Muscle of leg (tissue), 16 donors: ENCODE measurements at places on chromosomes 5 and 9. TPM values are rescaled to one million over a fixed set of nuclear protein-coding genes. Genes with fewer than 3 reads are reported as not detected.

GRCh38 chr5:136166909-136167308, 26.1 kb downstream of the SMIM32 start:
- DNase-seq, result no peak

DNA sequence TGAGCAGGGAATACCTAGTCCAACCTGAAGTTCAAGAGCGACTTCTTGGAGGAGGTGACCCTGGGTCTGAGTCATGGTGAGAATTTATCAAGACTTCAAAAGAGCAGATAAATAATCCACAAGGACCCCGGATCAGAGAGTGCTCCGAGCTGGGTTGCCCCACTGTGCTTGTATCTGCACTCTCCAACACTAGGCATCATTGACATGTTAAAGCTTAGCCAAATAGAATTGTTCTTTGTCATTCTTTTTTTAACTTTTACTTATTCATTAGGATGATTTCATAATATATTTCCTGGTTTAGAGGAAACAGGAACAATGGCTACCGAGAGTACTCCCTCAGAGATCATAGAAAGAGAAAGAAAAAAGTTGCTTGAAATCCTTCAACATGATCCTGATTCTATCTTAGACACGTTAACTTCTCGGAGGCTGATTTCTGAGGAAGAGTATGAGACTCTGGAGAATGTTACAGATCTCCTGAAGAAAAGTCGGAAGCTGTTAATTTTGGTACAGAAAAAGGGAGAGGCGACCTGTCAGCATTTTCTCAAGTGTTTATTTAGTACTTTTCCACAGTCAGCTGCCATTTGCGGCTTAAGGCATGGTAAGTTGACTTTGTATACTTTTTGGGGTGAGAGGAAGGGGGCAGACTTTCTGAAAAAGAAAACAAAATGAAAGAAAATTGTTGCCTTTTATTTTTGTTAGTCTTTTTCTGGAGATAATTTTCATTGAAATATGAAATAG, at the start of gene CARD6:
Gene CARD6 (plus strand): TSS at position 300 of the 738 bp plus-strand sequence. CDS start 16 bp downstream, at position 316.
- peak; percentile 42 for DNase-seq

DNA sequence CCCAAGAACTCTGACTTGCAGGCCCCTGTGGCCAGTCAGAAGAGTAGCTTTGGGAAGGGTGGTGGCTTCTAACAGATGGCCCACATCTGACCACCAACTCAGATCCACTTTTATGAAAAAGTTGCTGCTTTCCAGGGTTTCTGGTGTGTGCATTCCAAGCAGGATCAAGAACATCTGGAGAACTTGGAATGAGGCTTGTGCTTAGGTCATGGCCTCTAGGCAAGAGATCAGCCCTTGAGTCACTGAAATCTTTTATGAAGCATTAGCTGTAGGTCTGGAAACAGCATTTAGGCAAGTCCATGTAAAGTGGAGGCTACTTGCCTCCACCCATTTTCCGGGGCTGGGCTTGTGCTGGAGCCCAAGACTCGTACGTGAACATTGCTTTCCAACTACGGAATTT, 433.3 kb downstream of the SH3GL2 start:
- DNase-seq, result no peak

GRCh38 chr5:43592363-43592762, 10.6 kb upstream of the NNT start:
- DNase-seq, result no peak

GRCh38 chr5:140182803-140183367, 7.9 kb downstream of the CYSTM1 start:
- DNase-seq, result peak; percentile 38

The CARTPT gene
- total RNA-seq, result not detected

The LCN15 gene
- not detected for total RNA-seq

DNA sequence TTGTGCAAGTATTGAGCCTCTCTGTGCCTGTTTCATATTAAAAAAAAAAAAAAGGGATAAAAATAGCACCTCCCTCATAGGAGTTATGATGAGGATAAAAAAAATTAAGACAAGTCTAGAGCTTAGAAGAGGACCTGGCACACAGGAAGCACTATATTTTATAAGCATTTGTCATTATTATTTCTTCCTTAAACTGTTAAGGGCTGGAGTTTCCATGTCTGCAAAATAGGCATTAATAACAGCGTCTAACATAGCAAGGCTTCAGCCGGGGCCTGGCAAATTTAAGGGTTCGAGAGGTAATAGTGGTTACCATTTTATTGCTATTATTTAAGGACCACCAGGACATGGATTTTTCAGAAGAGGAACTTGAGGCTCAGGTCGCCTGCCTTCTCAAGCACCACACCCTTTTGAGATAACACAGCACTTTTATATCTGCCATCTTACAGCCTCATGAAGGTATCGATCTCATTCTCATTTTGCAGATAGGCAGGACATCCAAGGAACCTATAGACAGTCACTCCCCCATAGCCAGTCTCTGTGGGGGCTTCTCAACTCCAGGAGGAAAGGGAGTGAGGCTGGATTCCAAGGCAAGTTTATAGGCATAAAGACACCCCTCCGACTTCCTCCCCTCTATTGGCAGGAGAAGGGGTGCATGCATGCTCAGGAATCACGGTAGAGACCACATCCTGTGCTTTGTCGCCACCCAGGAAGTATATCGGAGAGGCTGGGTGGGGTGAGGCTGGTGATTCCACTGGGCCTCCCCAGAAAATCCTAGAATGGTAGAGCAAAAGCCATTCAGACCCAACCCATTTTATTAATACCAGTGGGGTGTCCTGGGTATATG, 2.4 kb downstream of the ANXA6 start:
- DNase-seq, result peak; percentile 16

GRCh38 chr5:109788596-109788995, 98.9 kb downstream of the MAN2A1 start:
- no peak for DNase-seq

DNA sequence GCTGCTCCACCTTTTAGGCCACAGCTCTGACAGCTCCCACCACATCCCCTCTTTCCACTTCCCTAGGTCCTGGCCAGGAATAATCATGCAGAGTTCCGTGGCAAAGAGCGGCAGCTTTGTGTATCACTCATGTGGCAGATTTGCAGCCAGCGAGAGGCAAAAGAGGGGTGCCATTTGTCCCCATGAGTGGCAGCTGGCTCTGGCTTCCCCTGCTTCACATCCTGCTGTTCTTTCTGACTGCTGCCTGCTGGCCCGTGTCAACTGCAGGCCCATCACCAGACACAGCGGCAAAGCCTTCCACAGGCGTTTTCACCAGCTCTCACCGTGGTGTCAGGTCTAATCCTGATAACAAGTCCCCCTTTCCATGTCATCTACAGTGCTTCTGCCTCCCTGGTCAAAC, 430.6 kb upstream of the DAP start:
- DNase-seq, result no peak

DNA sequence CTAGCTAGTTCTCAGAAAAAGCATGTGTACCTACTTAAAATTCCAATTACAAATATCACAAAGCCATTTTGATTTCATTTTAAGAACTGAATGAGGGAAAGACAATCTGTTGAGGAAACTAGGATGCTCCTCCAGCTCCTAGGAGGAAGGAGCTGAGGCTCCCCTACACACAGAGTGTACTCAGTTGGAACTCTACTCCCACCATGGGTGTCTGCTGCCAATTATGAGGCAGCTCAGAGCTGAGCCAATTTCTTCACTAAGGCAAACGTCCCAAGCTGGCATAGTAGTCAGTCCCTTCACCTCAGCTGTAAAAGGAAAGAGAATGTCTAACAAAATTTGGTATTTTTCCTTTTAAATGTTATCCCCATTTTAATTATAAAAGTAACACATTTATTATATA, 300.0 kb upstream of the TRPC7 start:
- DNase-seq, result no peak

DNA sequence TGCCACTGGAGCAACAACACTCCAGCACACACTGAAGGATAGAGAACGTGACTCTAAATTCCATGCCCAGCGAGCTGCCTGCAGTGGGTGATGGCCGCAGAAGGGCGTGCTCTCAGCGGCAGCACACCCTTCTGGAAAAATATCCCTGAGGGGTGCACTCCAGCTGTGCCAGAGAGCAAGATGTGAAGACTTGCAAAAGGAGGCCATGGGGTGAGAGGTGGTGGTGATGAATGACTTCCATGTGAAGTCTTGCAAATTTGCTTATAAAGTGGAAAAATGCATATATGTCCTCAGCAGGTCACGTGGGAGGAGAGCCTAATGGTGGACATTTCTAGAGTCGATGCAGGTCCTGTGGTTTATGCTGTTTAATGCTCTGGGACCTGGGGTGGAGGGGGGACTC, 39.8 kb upstream of the COL5A1 start:
- DNase-seq, result peak; percentile 12

GRCh38 chr9:99419070-99419469, 197.0 kb downstream of the SEC61B start:
- DNase-seq, result peak; percentile 22

The CCDC112 gene
- 8.0 TPM for total RNA-seq

- no peak for DNase-seq
Observed at GRCh38 chr5:178490935-178491652, 99.1 kb downstream of the COL23A1 start.

The PCDHB7 gene
- 2.1 TPM for total RNA-seq

The HEXB gene
- total RNA-seq, result 54.4 TPM

GRCh38 chr5:67806654-67807438, 408.7 kb upstream of the PIK3R1 start:
- no peak for DNase-seq

DNA sequence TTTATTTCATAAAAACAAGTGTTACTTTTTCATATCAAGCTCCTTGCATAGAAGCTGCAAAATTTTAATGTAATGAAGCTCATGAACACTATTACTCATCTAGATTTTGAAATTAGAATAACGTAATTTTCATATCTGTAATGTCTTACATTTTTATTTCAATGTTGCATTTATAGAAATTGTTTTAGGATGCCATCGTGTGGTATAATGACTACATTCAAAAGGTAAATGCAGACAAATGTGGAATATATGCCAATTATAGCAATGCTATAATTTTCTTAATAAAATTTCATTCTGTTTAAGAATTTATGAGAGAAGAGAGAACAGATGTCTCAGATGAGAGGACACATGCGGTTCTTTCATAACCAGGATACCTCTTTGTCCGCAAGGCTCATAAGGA, 230.2 kb downstream of the TMEM232 start:
- DNase-seq, result no peak

GRCh38 chr9:107534510-107535078, 45.0 kb upstream of the KLF4 start:
- no peak for DNase-seq

GRCh38 chr5:90071066-90071465, 338.5 kb downstream of the CETN3 start:
- DNase-seq, result no peak

The PCDHA12 gene
- 0.09 TPM for total RNA-seq

The INSL4 gene
- total RNA-seq, result not detected

DNA sequence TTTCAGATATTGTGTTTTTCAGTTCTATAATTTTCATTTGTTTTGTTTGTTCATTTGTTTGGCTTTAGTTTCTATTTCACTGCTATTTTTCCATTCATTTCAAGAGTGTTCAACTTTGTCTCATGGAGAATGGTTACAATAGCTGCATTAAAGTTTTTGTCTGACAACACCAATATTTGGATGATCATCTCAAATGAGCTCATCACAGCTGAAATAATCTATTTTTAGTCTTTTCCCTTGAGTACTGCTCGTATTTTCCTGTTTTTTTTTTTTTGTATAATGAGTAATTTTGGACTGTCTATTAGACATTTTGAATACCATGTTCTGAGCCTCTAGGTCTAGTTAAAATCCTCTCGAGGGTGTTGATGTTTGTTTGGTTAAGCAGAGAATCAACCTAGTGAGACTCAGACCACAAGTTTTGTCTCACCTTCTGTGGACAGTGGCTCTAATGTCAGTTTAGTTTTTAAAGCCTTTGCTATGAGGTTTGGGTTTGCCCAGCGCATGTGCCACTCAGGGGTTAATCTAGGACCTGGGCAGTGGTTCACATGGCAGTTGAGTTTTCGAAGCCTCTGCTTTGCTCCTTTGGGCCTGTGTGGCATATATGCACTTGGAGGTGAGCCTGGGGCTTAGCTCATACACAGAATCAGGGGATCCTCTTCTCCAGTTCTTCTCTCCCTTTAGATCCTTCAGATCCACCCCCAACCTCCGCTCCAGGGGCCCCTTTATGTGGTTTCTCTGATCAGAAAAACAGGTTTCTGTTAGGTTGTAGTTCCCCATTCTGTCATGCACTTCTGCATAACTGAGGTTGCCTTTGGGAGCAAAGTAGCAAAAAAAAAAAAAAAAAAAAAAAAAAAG, 79.8 kb downstream of the ARSB start:
- peak; percentile 82 for DNase-seq

DNA sequence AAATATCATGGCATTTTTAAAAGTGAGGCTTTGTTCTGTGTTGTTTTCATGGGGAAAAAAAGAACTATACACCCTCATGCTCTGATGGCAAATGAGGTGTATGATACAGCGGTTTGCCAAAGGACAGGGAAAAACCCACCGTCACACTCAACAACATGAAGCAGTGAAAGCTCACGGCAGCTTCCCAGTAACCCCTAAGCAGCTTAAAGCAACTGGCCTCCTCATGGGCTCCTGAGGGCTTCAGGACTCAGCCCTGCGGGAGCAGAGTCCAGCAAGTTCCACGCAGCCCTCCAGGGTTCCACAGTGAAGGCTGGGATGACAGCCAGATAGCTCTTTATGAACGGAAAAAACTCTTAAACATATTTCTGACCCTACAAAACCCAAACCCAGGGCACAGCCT, 12.9 kb downstream of the BARHL1 start:
- DNase-seq, result no peak

The CCL21 gene
- total RNA-seq, result 13.5 TPM

The IFNA1 gene
- not detected for total RNA-seq

The SPOCK1 gene
- total RNA-seq, result 2.4 TPM

The SMIM33 gene
- total RNA-seq, result not detected

DNA sequence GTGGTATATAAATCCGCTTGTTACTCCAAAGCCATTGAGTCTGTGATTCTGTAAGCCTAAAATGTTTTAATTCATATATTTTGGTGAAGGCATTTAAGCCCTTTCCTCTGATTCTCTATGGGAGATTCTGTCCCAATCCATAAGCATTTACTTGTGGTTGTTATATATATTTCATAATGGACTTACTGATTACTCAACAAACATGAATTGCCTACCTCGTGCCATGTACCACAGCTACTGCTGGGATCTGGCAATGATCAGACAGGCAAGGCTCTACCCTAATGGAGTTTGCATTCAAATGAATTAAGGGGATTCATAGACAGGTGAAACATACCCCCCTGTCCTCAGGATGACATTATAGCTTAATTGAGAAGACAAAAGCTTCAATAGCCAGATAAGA, 54.5 kb downstream of the C9orf152 start:
- no peak for DNase-seq

The ZNF658 gene
- 9.2 TPM for total RNA-seq

DNA sequence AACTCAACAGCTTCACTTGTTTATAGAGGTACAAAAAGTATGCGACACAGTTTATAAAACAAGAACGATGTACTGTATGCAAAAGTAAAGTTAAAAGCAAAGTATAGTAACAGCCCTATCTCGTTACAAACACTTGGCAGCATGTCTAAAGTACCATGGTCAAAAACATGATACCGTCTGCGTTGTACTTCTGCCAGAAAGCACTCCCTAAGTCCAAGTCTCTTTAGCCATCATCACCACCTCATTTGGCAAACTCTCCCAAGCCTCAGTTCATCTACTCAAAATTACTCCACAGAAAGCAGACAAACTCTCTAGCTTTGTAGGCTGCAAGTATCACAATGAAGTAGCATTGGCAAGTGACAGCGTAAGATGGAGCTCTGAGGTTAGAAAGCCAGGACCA, 73.4 kb downstream of the NFIB start:
- peak; percentile 58 for DNase-seq

- peak; percentile 75 for DNase-seq
Observed at GRCh38 chr9:132114102-132114707, 34.5 kb upstream of the MED27 start.
